RPMI7951 (cell line): ENCODE measurements at places on chromosomes 6 and 20.

- no peak for DNase-seq
Measured at GRCh38 chr6:41996997-41997396, 53.3 kb upstream of the TAF8 start.

- DNase-seq = no peak
Measured at GRCh38 chr20:47316776-47317126, 39.7 kb downstream of the ZMYND8 start.

DNA sequence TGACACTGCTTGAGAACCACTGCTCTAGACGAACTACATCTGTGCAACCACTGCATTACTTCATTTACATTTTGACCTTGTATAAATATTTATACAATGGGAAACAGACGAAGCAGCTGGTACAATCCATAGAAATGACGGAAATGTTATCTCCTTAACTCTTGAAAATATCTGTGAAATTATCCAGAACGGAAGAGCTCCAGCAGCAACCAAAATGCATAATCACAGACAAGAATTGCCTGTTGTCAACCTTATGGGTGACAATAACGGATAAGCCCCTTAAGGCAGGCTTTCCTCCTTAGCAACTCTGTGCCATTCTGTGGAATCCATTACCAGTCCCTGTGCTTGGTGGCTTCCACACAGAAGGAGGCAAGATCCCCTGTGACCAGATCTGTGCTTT is 115.4 kb downstream of the DTNBP1 start:
- DNase-seq = no peak

DNA sequence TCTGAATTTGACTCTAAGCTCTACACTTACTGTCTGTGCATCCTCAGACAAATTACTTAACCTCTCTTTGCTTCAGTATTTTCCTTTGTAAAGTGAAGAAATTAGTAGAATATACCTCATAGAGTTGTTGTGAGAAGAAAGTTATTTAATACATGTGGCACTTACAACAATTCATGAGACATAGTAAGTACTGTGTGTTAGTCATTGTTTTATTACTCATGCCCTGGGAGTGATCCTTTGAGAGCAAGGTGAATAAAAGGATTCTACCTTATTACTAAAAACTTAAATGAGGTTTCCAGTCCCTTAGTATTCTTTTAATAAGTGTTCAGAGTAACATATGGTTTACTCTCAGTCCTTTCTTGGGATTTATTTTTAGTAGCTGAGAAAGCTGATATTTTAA is 233.6 kb upstream of the MAP3K7 start:
- DNase-seq = no peak

- no peak for DNase-seq
Measured at GRCh38 chr6:56246881-56247653, at the start of gene COL21A1. TSS of gene COL21A1 (minus strand) at chr6:56247580. CDS start at chr6:56182618, 64,962 bp downstream.
